Activated naive CD4-positive, alpha-beta T cell treated with anti-CD3 and anti-CD28 coated beads, Interleukin-2, amount 50 U/mL, for 72 hours (primary cell): ENCODE measurements at places on chromosomes 3 and 15. TPM values are rescaled to one million over a fixed set of nuclear protein-coding genes. Genes with fewer than 3 reads are reported as not detected.

The PRR20G gene
- total RNA-seq = not detected

The SIDT1 gene
- total RNA-seq = 44.7 TPM

The CCR9 gene
- total RNA-seq = not detected

The TOMM70 gene
- 47.2 TPM for total RNA-seq
